ENCODE measurements at places on chromosomes 12 and 14.

DNA sequence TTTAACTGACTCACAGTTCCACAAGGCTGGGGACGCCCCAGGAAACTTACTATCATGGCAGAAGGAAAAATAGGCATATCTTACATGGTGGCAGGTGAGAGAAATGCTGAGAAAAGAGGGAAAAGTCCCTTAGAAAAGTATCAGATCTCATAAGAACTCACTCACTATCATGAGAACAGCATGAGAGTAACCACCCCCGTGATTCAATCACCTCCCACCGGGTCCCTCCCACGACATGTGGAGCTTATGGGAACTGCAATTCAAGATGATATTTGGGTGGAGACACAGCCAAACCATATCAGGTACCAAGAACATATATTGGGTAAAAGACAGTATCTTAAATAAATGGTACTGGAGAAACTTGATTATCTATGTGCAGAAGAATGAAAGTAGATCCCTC is 100.3 kb upstream of the FAR2 start:
- DNase-seq: no peak

- no peak for DNase-seq
Observed at GRCh38 chr14:71380271-71380670, 473.0 kb downstream of the PCNX1 start.

DNA sequence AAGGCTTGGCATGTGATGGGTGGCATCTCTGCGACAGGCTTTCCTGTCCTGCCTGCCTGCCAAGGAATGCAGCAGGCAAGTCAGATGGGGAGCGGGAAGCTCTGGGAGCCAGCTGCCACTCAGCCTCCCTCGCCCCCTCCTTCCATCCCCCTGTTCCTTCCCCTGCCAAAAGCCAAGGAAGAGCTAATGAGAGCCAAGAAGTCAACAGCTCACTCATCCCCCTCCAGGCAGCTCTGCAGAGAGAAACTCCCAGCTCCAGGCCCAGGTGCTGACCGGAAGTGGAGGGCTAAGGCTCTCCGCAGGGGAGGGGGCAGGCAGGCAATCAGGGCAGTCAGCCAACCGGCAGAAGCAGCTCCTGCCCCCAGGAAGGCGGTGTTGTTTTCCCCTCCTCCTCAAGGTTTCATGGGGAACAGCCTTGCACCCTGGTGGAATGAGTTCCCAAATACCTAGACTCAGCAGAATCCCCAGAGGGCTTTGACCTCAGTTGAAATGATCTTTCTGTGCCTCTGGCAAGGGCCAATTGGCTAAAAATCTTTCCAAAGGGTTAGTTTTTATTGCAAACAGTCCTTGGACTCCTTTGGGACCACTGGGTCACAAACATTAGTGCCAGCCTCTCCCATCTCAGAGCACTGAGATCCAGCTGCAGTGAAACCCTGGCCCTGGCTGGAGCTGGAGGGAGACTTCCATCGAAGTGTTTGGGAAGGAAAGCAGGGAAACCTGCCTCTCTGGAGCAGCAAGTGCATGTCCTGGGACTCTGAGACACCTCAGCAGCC is 349.1 kb downstream of the DPF3 start:
- DNase-seq: peak; percentile 91

GRCh38 chr12:98893126-98893674 is 248.1 kb downstream of the APAF1 start:
- no peak for DNase-seq

GRCh38 chr12:92546259-92546634 is 156.5 kb upstream of the PLEKHG7 start:
- no peak for DNase-seq

DNA sequence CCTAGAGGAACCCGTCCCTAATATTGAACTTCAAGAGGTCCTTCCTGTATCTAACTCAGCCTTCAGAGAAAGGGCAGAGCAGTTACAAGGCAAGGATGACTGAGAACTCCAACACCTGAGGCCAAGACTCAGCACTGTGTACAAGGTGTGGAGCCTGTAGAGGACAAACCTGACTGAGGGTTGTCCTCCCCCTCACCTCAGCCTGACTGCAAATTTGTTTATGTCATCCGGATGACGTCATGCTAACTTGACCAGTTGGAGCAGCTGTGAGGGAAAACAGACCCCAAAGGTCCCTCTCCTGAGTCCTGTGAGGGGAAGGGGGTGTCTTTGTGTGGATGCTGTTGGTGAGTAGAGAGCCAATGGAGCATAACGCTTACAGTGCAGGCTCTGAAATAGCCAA is 4.3 kb downstream of the CRACR2A start:
- no peak for DNase-seq

GRCh38 chr12:122001466-122002209 is 20.0 kb upstream of the BCL7A start:
- DNase-seq: no peak

DNA sequence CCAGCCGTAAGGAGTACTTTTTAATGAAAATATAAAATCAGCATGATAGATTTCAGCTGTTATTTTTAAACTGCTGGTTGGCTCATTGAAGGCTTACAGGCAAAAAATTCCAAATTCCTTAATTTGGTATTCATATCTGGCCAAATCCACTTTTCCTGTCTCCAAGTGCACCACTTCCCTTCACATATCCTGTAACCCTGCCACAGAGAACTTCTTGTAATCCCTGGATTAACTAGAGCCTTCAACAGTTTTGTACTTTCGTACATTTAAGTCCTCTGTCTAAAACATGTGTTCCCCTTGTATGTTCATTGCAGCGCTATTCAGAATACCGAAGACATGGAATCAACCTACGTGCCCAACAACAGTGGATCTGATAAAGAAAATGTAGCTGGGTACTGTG is 9.6 kb downstream of the PUS7L start:
- DNase-seq: no peak

Measured in endodermal cell (in vitro differentiated cells).